GM10248 (cell line): ENCODE measurements at places on chromosomes 3 and 15.
A peak's percentile ranks its signal among the peaks of the same experiment; 100 is the strongest.

- DNase-seq: no peak
Observed at GRCh38 chr3:53256704-53257055, 858 bp upstream of the TKT start.

DNA sequence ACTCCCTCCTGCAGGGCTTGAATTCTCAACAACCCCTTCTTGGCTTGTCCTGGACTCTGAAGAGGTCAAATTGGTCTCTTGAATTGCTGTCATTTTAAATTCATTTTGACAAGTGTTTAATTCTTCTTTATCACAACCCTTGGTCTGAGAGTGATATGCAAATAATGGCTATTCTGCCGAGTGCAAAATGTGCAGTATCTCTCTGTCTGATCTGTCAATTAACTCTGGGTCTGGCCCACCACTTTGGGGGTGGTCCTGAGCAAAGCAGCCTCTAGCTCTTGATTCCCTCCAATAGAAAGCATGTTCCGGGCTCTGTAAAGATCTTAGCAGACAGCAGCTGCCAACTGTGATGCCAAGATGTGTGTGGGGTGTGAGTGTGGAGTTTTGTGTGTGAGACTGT lies 2.2 kb upstream of the IGDCC3 start:
- DNase-seq: no peak

GRCh38 chr3:49006408-49007067 lies 653 bp upstream of the WDR6 start:
- DNase-seq: no peak

GRCh38 chr15:44289259-44289790 lies 806 bp downstream of the GOLM2 start:
- DNase-seq: no peak

- DNase-seq: no peak
Observed at GRCh38 chr15:57384024-57384423, 7.7 kb downstream of the CGNL1 start.

GRCh38 chr3:183532620-183533411 lies 22.7 kb downstream of the KLHL6 start:
- no peak for DNase-seq

GRCh38 chr15:100048736-100049135 lies 293.0 kb downstream of the ADAMTS17 start:
- DNase-seq: no peak

DNA sequence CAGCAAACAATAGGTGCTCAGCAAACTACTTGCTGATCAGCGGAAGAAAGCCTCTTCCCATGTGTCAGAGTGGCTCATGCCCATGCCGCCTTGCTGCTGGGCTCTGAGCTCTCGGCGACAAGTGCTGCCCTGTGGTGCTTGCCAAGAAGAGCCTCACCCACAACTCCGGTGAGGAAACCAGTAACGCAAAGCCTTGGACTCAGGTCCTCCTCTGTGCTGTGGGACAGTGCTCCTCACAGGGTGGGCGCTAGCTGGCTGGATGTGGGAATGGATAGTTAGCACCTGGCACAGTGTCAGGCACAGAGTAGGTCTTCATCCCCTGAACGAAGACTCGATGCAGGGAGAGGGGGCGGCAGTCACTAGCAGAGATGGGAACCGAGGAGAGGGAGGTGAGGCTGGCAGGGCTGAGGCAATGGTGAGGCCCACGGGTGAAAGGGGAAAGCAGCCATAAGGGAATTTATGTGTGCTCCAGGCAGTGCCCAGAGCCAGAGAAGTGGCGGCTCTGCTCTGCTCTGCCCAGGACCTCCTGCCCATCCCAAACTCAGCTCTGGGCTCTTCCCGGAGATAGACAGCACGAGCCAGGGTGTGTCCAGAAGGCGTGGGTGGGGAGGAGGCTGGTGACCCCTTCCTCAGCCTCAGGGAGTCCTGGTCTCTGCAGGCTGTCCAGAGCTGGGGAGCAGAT lies 55.7 kb downstream of the IQSEC1 start:
- DNase-seq: no peak

- DNase-seq: peak; percentile 27
Observed at GRCh38 chr3:8301977-8302735, 199.5 kb upstream of the LMCD1 start.

GRCh38 chr15:71706461-71707229 lies 103.7 kb upstream of the NR2E3 start:
- no peak for DNase-seq

- no peak for DNase-seq
Observed at GRCh38 chr3:32703491-32703972, 18.5 kb downstream of the CNOT10 start.

DNA sequence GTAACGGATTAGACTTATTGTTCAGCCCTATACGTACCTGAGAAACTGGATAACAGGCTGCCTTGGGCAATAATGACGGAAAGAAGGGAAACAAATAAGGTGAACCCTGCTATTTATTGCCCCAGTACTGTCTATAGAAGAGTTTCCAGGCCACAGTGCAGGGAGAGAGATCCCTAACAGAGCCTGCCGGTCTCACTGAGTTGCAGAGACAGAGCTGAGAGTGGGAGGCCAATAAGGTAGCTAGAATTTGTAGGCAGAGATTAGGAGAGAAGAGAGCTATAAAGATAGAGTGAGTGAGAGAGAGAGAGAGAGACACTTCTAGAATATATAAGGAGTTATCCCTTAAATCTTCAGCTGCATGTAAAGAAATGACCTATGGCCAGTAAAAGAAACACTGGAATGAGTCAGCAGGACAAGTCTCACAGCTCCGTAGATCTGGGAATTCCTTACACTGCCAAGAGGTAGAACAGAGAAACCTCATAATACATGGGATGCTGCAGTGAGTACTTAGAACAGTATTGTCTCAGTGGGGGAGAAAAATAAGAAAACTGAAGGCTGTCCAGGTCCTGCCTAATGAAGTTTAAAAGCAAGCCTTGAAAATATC lies 51.8 kb downstream of the ST3GAL6 start:
- DNase-seq: no peak
